ENCODE measurements at places on chromosomes 16 and 17. TPM values are rescaled to one million over a fixed set of nuclear protein-coding genes. Genes with fewer than 3 reads are reported as not detected.

Gene LLGL2
- total RNA-seq = 0.64 TPM

Gene CD7
- 14.8 TPM for total RNA-seq

Gene LRRC75A
- not detected for total RNA-seq

Gene CSH1
- total RNA-seq = not detected

Gene HBA1
- not detected for total RNA-seq

Gene GRAPL
- 0.72 TPM for total RNA-seq

Gene FUS
- total RNA-seq = 60.5 TPM

Gene SPSB3
- total RNA-seq = 62.7 TPM

Gene ELMO3
- total RNA-seq = 2.3 TPM

Gene KRT24
- not detected for total RNA-seq

Gene GSE1
- total RNA-seq = 41.2 TPM

Gene PIEZO1
- total RNA-seq = 63.6 TPM

Gene AIPL1
- total RNA-seq = not detected

Gene RNF112
- 1.6 TPM for total RNA-seq

Gene CYTH1
- total RNA-seq = 14.1 TPM

Gene BCL7C
- 55.5 TPM for total RNA-seq

Gene C16orf86
- 2.3 TPM for total RNA-seq

Gene TP53TG3F
- not detected for total RNA-seq

Gene ALOX12
- not detected for total RNA-seq

All from epithelial cell of alveolus of lung (primary cell).